ENCODE measurements at places on chromosomes 6 and 20.

DNA sequence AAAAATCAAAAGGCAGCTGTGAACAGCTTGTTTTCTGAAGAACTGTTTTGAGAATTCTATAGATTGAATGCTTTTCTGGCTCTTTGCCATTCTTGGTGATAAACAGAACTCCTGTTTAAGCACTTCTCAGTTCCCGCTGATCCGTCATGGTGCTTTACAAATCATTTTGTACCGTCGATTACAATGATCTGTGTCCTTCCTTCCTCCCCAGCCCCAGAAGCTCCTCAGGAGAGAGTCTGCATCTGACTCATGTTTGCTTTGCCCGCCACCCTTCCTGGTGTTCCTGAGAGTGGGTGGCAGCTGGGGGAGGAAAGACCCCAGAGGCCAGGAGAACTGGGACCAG lies 538.6 kb upstream of the MARCKS start:
- DNase-seq, result no peak

- DNase-seq, result no peak
These were observed 1088.2 kb upstream of the CITED2 start for GRCh38 chr6:140462453-140463311.

- DNase-seq, result no peak
These were observed 712.9 kb downstream of the UTRN start for GRCh38 chr6:144997996-144998395.

DNA sequence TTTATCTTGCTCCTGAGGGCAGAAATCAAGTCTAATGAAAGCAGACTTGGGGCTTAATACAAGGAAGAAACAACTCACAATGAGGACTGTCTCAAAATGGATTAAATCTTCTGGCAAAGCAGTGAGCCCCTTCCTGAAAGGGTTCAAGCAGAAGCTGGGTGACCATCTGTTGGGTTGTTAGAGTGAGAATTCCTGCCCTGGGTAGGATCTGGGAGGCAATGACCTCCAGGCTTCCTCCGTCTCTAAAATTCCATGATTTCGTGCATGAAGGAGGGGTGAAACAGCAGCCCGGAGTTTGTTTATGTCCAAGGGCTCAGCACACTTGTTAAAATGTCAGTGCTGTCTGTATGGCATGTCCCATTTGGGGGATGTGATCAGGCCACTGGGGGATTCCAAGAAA lies 64.0 kb upstream of the KCNK16 start:
- no peak for DNase-seq

GRCh38 chr20:51487565-51488268 lies 54.8 kb downstream of the NFATC2 start:
- no peak for DNase-seq

DNA sequence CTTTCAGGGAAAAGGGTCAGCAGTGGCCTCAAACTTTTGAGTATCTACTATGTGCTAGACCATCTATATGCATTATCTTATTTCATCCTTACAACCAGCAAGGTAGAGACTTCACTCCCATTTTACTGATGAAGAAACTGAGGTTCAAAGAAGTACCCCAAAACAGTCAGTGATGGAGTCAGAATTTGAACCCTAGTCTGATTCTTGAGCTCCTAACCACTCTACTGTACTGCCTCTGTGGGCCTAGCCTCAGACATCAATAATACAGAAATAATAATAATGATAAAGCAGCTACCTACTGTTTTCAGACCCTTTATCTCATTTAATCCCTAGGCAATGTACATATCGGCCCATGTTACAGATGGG lies 8.4 kb downstream of the ADA start:
- no peak for DNase-seq
